ENCODE measurements at places on chromosomes 12 and 14. TPM values are rescaled to one million over a fixed set of nuclear protein-coding genes. Genes with fewer than 3 reads are reported as not detected.

DNA sequence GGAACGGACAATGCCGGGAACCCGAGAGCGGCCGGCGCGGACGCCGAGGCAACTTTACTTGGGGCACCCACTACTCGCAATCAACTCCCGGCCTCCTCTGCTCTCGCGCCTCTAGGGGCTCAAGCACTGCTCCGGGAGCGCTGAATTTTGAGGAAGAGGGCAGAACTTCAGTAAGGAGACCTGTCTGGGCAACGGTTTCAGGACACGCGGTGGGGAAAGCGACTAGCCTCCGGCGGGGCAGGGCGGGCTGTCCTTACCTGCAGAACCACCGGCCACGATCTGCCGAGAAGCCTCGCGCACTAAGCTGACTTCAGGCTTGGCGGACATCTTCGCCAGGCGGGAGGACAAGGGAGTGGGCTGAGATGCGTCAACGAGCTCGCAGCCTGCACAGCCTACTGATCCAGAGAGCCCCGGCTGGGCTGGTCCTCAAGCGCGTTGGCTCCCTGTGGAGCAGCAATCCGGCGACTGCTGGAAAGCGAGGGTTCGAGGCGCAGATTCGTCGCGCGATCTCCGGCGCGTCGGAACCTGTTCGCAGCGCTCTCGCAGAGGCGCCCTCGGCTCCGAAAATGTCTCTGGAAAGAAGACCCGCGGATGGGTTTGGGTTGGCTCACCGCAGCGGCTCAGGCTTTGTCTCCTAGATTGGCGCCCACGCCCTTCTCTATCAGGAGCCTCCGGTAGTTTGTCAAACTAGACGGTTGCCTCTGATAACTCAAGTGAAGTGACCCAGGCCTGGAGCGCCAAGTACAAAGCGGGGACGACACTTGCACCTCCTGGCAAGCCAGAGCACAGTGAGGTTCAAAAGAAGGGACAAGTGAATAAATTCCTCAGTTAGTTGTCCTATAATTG, at the start of gene SLC25A21:
Gene SLC25A21, minus strand, starts transcription at position 583 of the 846 bp plus-strand sequence.
- no peaks in the 10 kb centered on the region for H3K4me1 ChIP-seq
- peaks cover 2% of the 10 kb centered on the region for H3K36me3 ChIP-seq
- DNase-seq = no peak
- peaks cover 26% of the 10 kb centered on the region for H3K27me3 ChIP-seq

DNA sequence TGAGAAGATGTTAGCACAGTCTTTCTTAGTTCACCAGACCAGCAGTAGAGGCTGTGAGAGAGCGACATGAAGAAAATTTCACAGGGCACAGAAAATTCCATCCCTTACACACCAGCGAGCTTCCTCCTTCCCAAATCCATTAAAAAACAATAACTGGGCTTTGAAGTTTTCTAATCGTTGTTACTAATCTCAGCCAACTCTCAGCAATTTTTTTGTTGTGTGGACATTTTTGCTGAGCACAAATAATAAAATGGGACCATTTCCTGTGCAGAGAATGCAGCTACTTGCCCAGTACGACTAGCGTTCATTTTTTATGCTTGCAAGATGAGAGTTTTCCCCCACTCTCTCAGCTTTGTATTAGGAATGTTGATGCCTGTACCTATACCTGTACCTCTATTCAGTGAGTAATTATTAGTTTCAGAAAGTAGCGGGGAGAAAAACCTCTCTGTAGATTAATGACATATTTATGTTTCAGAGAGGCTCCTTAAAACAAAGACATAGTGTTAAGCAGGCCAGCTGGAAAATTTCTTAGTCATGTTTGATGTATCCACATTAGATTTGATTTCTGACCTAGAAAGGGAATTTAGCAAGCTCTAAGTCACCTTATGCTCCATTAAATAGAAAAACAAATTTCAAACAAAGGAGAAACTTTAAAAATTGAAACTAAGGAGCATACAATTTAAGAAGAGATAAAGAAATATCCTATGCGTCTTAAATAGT, 146.5 kb downstream of the SRGAP1 start:
- H3K27ac ChIP-seq = no peak overlapping the region
- no peaks in the 10 kb centered on the region for H3K36me3 ChIP-seq
- no peak overlapping the region for H3K4me3 ChIP-seq
- peaks cover 13% of the 10 kb centered on the region for H3K27me3 ChIP-seq
- no peak for DNase-seq

The ATG101 gene
- total RNA-seq = 33.3 TPM

The SNRNP35 gene
- total RNA-seq = 31.0 TPM

The ADAM20 gene
- total RNA-seq = 0.16 TPM

The SERPINA10 gene
- total RNA-seq = not detected

DNA sequence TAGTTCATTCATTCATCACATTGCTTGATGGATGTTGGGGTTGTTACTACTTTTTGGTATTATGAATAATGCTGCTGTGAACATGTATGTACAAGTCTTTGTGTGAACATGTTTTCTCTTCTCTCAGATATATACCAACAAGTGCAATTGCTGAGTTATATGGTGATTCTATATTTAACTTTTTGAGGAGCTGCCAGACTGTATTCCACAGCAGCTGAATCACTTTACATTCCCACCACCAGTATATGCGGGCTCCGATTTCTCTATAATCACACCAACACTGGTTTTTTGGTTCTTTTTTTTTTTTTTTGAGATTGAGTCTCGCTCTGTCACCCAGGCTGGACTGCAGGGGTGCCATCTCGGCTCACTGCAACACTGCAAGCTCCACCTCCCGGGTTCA, 22.2 kb upstream of the PLEKHG6 start:
- peaks cover 2% of the 10 kb centered on the region for H3K4me1 ChIP-seq
- no peaks in the 10 kb centered on the region for H3K36me3 ChIP-seq
- peaks cover 17% of the 10 kb centered on the region for H3K27me3 ChIP-seq
- DNase-seq = no peak

- H3K27me3 ChIP-seq = no peaks in the 10 kb centered on the region
- DNase-seq = no peak
- H3K4me1 ChIP-seq = peaks cover 63% of the 10 kb centered on the region
- H3K27ac ChIP-seq = peak overlapping the region; percentile 96
Measured at GRCh38 chr14:70882776-70883492, 24.3 kb upstream of the PCNX1 start.

The SSTR1 gene
- total RNA-seq = not detected

The TMX1 gene
- total RNA-seq = 50.9 TPM

GRCh38 chr12:111089616-111090015, 169.2 kb upstream of the MYL2 start:
- peaks cover 29% of the 10 kb centered on the region for H3K27me3 ChIP-seq
- DNase-seq = no peak
- H3K36me3 ChIP-seq = no peaks in the 10 kb centered on the region
- peaks cover 6% of the 10 kb centered on the region for H3K4me1 ChIP-seq

GRCh38 chr12:47102845-47103651, 23.3 kb upstream of the AMIGO2 start:
- H3K27me3 ChIP-seq = no peaks in the 10 kb centered on the region
- H3K36me3 ChIP-seq = peaks cover 4% of the 10 kb centered on the region
- no peaks in the 10 kb centered on the region for H3K4me1 ChIP-seq

DNA sequence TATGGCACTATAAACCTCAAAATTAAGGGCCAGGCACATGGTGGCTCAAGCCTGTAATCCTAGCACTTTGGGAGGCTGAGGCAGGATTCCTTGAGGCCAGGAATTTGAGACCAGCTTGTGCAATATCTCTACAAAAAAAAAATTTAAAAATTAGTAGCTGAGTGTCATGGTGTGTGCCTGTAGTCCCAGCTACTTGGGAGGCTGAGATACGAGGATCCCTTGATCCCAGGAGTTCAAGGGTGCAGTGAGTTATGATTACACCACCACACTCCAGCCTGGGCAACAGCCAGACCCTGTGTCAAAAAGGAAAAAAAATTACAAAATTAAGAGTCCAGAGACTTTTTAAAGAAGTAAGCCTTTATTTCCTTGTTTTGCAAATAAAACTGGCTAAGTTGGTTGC, 1.8 kb upstream of the GCN1 start:
- peak overlapping the region; percentile 90 for H3K4me3 ChIP-seq
- peaks cover 62% of the 10 kb centered on the region for H3K36me3 ChIP-seq
- peaks cover 63% of the 10 kb centered on the region for H3K4me1 ChIP-seq

DNA sequence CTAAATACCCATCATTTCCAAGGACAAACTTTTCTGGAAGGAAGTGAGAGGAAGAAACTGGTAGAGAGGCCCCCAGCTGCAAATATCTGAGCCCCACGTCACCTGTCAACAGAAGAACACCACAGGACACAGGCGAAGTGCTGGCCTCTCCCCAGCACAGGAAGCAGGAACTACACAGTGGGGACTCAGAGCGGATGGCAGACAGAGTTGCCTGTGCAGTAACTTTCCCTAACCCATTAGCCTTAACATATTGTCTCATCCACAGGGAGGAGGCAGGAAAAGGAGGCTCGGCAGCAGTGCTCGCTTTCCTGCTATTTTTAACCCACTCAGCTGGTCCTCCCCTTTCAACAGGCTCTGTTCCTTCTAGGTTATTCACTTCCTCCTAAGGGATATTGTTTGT, 111.5 kb upstream of the TMPO start:
- peaks cover 23% of the 10 kb centered on the region for H3K4me1 ChIP-seq
- no peaks in the 10 kb centered on the region for H3K27me3 ChIP-seq
- H3K4me3 ChIP-seq = no peak overlapping the region
- no peak overlapping the region for H3K27ac ChIP-seq
- H3K36me3 ChIP-seq = peaks cover 2% of the 10 kb centered on the region

GRCh38 chr14:54837508-54838149, 65.0 kb downstream of the GCH1 start:
- H3K27ac ChIP-seq = no peak overlapping the region
- no peak overlapping the region for H3K4me3 ChIP-seq
- no peak for DNase-seq
- H3K36me3 ChIP-seq = peaks cover 44% of the 10 kb centered on the region

- H3K4me1 ChIP-seq = peaks cover 3% of the 10 kb centered on the region
- DNase-seq = no peak
- no peaks in the 10 kb centered on the region for H3K27me3 ChIP-seq
- H3K4me3 ChIP-seq = no peak overlapping the region
- H3K27ac ChIP-seq = no peak overlapping the region
Measured at GRCh38 chr14:54929556-54929955, 26.9 kb upstream of the GCH1 start.

- no peaks in the 10 kb centered on the region for H3K4me1 ChIP-seq
- DNase-seq = no peak
- H3K27ac ChIP-seq = no peak overlapping the region
- no peaks in the 10 kb centered on the region for H3K27me3 ChIP-seq
- no peaks in the 10 kb centered on the region for H3K36me3 ChIP-seq
- no peak overlapping the region for H3K4me3 ChIP-seq
Measured at GRCh38 chr14:68544081-68544892, 248.6 kb downstream of the ZFP36L1 start.

GRCh38 chr14:90677484-90678050, 138.7 kb downstream of the TTC7B start:
- DNase-seq = no peak
- no peaks in the 10 kb centered on the region for H3K36me3 ChIP-seq

The LAG3 gene
- total RNA-seq = 320 TPM

The GDF3 gene
- not detected for total RNA-seq

DNA sequence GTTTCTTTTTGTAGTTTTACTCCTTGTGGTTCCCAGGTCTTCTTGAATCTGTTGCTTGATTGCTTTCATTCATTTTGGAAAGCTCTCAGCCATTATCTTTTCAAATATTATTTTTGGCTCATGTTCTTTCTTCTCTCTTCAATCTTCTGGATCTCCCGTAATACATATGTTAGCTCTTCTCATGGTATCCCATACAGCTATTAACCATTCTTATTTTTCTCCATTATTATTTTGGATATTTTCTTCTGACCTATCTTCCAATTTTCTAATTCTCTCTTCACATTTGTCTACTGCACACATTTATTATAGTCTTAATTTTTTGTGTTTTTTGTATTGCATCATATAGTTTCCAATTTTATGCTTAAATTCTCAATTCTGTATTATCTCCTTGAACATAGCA, 123.9 kb upstream of the ARID2 start:
- H3K36me3 ChIP-seq = peaks cover 5% of the 10 kb centered on the region
- H3K4me1 ChIP-seq = no peaks in the 10 kb centered on the region
- no peak for DNase-seq
- no peak overlapping the region for H3K4me3 ChIP-seq

GRCh38 chr12:1205512-1206060, 214.6 kb downstream of the ERC1 start:
- no peaks in the 10 kb centered on the region for H3K36me3 ChIP-seq
- no peaks in the 10 kb centered on the region for H3K27me3 ChIP-seq
- H3K4me3 ChIP-seq = no peak overlapping the region
- no peak for DNase-seq
- no peak overlapping the region for H3K27ac ChIP-seq

DNA sequence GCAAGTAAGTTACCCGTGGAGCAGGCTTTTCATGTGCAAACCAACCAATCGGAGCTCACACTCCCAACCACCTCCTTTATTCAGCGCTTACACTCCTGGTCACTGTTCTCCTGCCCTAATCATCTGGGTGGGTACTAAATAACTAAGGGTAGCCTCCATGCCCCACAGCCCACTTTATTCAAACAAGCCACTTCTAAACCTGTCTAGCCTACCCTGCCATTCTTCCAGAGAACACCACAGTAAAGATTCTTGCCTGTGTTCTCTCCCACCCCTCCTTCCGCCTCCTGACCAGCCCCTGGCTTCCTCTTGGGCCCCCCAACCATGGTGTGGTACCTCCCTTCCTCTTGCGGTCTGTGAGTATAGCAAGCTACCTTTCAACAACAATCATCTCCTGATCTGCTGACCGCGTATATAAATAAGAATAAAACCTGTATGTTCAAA, 581.9 kb downstream of the VRK1 start:
- H3K36me3 ChIP-seq = peaks cover 20% of the 10 kb centered on the region
- peaks cover 56% of the 10 kb centered on the region for H3K4me1 ChIP-seq
- DNase-seq = peak; percentile 85
- H3K27me3 ChIP-seq = no peaks in the 10 kb centered on the region

- H3K4me1 ChIP-seq = no peaks in the 10 kb centered on the region
- no peak overlapping the region for H3K4me3 ChIP-seq
- H3K36me3 ChIP-seq = peaks cover 3% of the 10 kb centered on the region
- no peak for DNase-seq
- no peaks in the 10 kb centered on the region for H3K27me3 ChIP-seq
Measured at GRCh38 chr12:46107591-46107990, 117.2 kb upstream of the SCAF11 start.

The ITPK1 gene
- 96.1 TPM for total RNA-seq

GRCh38 chr12:105204916-105205315, 31.1 kb downstream of the APPL2 start:
- peaks cover 5% of the 10 kb centered on the region for H3K36me3 ChIP-seq
- no peak overlapping the region for H3K27ac ChIP-seq
- H3K4me1 ChIP-seq = peaks cover 2% of the 10 kb centered on the region
- no peak for DNase-seq
- no peaks in the 10 kb centered on the region for H3K27me3 ChIP-seq

DNA sequence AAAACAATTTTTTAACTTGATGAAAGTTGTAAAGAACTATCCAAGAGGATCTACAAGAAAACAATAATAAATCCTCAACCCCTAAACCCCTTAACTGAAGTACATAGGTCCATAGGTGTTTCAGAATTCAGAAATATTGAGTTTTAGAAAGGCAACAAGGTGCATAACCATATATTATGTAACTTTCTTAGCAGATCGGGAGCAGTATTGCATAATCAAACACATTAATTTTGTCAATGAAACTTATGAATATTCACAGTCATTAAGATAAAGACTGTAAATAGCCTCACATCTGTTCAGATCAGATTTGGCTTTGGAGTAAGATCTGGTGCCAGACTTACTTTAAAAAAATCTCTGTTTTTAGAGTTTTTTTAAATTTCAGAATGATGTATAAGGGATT, 647.1 kb upstream of the FLRT2 start:
- no peaks in the 10 kb centered on the region for H3K4me1 ChIP-seq
- H3K27ac ChIP-seq = no peak overlapping the region
- H3K36me3 ChIP-seq = no peaks in the 10 kb centered on the region
- no peak for DNase-seq
